ENCODE measurements at places on chromosomes 2 and 18.

GRCh38 chr2:97769308-97769707 is 55.9 kb downstream of the ZAP70 start:
- no peak for DNase-seq

GRCh38 chr2:161998857-161999256 is 75.2 kb downstream of the DPP4 start:
- DNase-seq, result no peak

GRCh38 chr18:76875390-76876325 is 53.3 kb downstream of the ZNF236 start:
- peak; percentile 28 for DNase-seq

- no peak for DNase-seq
Observed at GRCh38 chr2:210337159-210337558, 22.2 kb upstream of the MYL1 start.

DNA sequence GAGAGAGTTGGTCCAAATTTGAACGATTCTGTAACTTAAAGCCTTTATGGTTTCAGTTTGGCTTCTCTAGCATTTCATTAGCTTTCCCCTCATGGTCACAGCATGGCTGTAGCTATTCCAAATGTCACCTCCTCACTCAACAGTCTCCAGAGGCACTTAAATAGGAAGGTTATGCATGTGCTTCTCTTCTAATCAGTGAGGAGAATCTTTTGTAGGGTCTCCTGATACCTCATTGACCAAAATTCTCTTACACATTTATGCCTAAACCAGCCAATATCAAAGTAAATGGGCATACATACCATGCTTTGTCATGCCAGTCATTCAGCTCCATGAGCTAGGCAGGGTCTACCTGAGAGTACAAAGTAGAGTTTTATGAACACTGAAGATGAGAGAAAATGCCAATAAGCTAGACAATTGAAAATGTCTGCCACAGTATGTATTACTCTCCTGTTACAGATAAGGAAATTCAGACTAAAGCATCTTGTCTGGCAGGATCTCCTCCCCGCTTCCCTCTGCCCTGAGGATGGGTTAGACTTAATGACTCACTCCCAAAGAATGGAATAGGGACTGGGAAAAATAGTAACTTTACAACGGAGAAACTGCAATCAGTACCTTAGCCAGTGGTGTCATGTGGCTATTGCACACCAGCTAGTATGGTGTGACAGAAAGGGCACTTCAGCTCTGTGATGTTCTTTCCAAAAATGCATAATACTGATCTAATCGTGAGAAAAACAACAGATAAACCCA is 15.4 kb downstream of the DSG2 start:
- DNase-seq, result no peak

- no peak for DNase-seq
Observed at GRCh38 chr2:65361623-65362022, 70.8 kb downstream of the SPRED2 start.

GRCh38 chr18:22604390-22604985 is 186.8 kb upstream of the CTAGE1 start:
- no peak for DNase-seq

GRCh38 chr2:25374827-25375226 is 33.1 kb upstream of the DNMT3A start:
- DNase-seq, result no peak

GRCh38 chr2:140502951-140503630 is 1627.7 kb downstream of the LRP1B start:
- no peak for DNase-seq

Data from NCI-H446 (cell line).